Activated CD8-positive, alpha-beta memory T cell treated with anti-CD3 and anti-CD28 coated beads for 48 hours (primary cell): ENCODE measurements at places on chromosomes 1 and 21.

DNA sequence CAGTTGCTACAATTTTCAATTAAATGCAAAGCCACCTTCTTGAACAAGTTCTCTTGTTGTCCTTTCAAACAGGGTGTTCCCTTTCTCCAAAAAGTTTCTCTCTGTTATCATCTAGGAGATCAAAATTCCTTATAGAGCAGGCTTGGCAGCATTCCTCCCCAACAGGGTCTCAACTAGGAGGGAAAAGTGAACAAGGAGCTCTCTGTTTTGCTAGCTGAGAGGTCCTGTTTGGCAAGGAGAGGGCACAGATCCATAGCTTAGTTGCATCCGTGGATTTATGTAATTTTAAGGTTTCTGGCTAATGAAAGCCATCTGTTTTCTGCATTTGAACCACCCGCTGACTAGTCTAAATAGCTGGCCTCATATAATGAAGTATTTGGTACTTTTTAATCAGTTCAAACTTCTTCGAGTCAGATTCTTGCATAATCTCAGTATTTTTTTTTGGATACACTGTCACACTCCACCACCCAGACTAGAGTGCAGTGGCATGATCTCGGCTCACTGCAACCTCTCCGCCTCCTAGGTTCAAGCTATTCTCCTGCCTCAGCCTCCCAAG is 54.0 kb downstream of the APP start:
- DNase-seq, result no peak

GRCh38 chr21:16605597-16605996 is 875.8 kb downstream of the USP25 start:
- no peak for DNase-seq

GRCh38 chr21:33157303-33157702 is 72.4 kb upstream of the IFNAR2 start:
- DNase-seq, result no peak

DNA sequence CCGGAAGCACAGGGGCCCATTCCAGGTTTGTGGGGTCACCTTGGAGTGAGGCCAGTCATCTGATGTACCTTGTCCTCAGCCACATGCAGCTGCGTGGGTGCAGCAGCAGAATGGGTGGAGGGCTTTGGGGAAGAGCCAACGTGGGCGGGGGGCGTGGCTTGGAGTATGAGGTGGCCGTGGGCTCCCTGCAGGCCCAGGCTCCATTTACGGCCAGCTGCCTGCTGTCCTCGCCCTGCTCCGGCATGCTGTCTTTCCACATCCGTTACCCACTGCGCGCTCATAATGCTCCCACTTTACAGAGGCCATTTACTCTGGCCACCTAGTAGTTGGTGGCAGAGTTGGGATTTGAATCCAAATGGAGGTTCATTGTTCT is 27.8 kb upstream of the TINAGL1 start:
- no peak for DNase-seq

DNA sequence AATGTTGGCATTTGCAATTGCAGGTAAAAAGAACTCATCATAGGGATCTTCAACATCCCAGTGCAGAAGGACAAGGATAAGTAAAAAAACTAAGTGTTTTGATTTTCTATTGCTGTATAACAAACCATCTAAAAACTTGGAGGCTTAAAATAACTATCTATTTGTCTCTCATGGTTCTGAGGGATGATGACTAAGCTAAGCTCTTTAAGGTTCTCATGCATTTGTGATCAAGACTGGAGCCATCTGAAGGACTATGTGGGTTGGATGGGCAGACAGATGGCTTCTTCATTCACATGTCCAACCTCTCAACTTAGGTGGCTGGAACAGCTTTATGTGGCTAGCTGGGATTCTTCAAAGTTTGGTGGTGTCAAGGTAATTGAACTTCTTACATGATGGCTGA is 51.5 kb downstream of the RPL5 start:
- DNase-seq, result no peak

GRCh38 chr1:202002507-202002906 is 7.9 kb upstream of the ELF3 start:
- no peak for DNase-seq

- no peak for DNase-seq
Measured at GRCh38 chr1:107867422-107867821, 97.6 kb downstream of the VAV3 start.

- no peak for DNase-seq
Measured at GRCh38 chr1:86825319-86825718, 88.6 kb downstream of the SELENOF start.

DNA sequence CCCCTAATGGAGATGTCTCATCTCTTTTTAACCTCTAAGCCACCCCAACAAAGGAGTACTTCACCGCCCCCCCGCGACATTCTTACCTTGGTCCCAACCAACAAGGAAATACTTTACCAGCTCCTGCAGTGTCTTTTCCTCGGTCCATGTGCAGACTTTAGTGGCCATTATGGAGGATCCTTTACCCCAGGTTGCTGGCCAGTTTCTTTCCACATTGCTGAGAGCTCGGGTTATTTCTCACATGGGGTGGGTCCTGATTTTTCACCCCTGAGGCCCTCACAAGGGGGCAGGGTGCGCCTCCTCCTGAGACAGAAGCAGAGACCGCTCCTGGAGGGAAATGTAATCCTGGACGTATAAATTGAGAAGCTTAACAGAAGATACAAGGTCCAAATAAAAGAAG is 3.0 kb upstream of the AADACL3 start:
- no peak for DNase-seq

DNA sequence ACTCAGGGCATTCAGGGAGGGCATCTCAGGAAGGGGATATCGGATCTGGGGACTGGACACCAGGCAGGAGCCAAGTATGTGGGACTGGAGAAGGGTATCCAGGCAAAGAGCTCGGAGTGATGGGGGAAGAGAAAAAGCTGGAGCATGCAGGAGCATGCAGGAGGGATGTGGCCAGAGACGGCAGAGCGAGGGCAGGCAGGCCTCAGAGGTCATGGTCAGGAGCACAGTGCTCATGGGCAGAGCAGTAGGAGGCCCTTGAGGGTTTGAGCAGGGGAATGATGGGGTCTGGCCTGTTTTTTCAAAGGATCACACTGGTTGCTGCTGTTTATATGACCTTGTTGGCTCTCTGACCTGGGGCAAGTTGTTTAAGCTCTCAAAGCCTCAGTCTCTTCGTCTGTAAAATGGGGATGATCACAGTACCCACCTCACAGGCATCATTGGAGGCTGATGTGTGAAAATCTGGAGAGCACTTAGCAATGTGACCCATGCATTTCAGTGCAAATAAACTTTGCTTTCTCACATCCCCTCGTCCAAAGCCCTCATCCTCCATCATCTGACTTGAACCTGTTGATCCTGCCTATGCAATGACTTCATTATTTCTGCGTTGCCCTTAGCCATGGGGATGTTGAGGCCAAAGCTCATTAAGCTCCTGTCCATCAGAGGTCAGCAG is 273.1 kb downstream of the MATN1 start:
- DNase-seq, result no peak

DNA sequence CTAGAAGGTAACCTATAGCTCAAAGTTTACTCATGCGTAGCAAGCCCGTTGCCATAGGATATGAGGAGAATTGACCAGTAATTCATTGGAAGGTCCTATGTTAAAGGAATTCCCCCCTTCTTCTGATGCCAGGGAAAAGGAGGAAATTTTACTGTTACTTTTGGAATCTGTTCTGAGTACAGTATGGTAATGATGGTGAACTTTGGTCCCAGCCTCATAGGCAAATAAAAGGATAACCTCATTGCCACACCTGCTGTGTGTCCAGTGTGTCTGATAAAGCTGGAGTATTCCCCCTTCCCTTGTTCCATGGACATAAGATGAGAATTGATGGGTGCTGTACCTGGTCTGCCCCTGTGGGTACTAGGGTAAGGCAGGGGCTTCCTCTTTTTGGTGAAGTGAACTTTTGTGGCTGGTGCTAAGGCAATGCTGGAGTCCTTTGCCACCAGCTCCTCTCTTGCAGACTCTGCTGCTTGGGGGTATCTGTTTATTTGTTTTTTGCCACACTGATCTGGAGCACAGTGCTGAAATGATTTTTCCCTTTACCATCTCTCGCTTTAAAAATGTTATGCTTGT is 22.2 kb downstream of the MPZ start:
- DNase-seq, result no peak

DNA sequence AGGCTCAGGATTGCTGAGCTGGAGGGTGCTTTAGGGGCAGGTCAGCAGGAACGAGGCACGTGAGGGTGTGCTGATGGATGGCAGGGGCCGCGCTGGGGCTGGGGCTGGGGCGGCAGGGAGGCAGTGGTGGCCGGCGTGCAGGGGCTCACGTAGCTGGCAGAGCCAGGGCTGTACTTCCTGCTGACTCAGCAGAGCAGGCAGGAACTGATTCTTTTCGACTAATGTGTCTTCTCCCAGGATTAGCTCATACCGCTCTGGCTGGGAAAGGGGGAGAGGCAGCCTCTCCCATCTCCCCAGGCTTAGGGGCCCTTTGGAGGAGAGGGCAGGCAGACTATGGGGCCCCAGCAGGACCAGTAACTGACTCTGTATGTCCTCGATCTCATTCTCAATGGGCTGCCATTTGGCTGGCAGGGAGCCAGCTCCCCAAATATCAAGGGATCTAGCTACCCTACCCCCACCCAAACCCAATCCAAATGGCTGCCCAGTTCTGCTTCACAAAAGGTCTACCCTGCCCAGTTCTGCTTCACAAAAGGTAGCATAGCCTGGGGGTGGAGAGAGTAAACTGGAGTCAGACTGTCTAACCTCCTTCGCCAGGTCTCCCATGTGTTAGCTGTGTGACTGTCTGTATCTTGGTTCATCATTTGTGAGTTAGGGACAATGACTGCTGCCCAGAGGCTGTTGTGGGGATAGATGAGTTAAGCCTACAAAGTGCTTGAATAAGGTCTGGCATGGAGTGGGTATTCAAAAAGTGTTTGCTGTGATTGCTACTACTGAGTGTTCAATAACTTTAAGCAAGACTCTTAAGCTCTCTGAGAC is 100.1 kb upstream of the SLC2A1 start:
- no peak for DNase-seq

DNA sequence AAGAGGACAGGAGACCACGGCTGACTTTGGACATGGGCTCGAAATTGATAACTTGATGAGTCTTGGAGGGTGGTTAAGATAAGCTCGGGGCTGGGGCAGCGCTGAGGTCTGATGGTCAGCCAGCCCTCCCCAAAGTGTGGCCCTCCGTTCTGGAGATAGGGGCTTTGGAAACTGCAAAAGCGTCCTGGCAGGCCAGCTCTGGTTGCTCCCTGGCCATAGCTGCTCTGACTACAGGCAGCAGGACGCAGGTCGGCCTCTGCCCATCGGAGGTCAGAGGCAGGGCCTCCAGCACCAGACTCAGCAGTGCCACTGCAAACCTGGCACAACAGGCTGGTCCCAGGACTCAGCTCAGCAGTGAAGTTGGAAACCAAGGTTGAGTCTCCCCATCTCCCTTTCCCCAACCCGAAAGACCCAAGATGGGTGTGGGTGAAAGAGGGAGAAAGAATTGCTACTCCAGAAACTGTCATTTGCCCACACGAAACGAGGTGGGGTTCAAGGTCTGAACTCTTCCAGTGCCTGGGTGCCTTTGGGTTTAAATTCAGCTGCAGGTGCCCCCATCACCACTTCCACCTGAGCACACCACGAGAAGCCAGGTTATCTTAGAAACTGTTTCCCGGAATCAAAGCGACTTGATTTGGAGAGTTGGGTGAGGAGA is 4.8 kb downstream of the SIM2 start:
- DNase-seq, result no peak

DNA sequence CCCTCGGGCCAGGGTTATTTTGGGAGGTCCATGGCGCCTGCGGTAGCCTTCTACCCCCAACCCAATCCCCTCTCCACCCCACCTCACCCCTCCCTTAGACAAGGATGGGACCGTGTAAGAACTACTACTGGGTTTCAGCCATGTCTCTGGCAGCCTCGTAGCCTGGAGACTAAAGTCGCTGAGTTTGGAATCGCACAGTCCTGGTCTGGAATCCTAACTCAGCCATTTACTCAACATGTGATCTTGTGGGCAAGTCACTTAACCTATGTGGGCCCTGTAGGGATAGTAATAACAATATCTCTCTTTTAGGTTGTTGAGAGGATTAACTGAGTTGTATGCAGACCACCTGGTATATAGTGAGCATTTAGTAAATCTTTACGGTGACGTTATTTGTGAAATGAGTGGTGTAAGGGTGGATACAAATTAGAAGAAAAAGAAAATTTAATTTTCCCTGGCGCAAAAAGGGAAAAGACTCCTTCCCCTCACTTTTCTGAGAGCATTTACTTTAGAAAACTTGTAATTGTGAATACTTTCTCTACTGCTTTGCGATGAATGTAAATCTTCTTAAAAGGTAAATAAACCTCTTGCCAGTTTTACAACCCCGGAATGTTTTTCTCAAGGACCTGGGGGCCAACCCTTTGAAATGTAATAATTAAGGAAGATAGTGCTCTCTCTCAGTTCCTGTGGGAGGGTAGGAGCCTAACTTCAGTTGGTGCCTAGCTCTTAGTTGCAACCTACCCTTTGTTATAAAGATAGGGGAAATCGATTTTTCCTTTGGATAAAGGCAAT is 615 bp upstream of the MRPS15 start:
- DNase-seq, result no peak

GRCh38 chr1:43153443-43153842 is 18.6 kb downstream of the EBNA1BP2 start:
- no peak for DNase-seq

DNA sequence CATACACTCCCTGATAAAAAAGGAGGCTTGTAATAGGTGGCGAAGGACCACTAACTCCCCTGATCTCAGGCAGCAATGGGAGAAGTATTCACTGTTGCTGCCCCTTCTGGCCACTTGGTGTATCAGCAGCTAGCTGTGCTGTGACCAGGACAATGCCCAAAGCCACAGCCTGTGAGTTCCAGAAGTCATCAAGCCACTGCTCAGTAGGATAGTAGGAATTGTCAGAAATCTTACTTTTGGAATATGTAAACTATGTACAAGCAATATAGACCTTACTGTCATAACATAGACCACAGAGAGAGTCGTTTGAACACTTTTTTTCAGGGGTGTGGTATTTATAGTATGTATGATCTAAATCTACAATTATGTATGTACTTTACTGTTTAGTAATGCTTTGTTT is 248.3 kb upstream of the CAMK1G start:
- no peak for DNase-seq

DNA sequence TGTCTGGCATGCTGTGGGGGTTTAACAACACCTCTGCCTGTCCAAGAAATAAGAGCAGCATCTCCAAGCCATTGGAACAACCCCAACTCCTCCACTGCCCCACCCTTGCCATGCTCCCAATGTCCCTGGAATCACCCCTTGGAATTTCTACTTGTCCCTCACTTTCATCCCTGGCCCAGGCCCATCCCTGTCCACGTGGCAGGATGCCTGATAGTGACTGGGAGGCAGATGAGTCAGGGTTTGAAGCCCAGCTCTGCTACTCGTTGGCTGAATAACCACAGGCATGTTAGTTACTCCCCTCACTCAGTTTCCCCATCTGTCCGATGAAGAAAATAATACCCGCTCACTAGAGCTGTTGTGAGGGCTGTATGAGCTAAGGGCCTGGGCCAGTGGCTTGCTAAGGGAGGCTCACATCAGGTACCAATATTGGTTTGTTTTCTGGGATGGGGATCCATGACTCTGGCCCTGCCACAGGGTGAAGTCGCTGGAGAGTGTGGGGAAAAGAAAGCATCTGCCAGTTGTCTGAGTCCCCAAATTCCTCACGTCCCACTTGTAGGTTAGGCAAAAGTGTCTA is 99.4 kb upstream of the TLR5 start:
- DNase-seq, result no peak

- DNase-seq, result no peak
Measured at GRCh38 chr1:42592811-42593210, 65.4 kb upstream of the PPIH start.
